Esophagus muscularis mucosa (tissue), 4 donors: ENCODE measurements at places on chromosomes 1 and 21. TPM values are rescaled to one million over a fixed set of nuclear protein-coding genes. Genes with fewer than 3 reads are reported as not detected.

Gene POU3F1
- 0.29 TPM for total RNA-seq

Gene TENT5C
- total RNA-seq = 2.1 TPM

Gene GJA9
- total RNA-seq = not detected

Gene KIAA1614
- total RNA-seq = 30.0 TPM

Gene NBPF4
- not detected for total RNA-seq

Gene FCRL5
- total RNA-seq = not detected

Gene WDR64
- not detected for total RNA-seq

Gene WNT9A
- total RNA-seq = 7.5 TPM

Gene ZNF648
- total RNA-seq = not detected

Gene TCEANC2
- 6.6 TPM for total RNA-seq

Gene SLC45A3
- total RNA-seq = 0.97 TPM

Gene SPRR3
- total RNA-seq = not detected

Gene COL6A1
- total RNA-seq = 646 TPM

Gene PCSK9
- total RNA-seq = 0.29 TPM

Gene OR2L13
- total RNA-seq = not detected

Gene OLFML3
- total RNA-seq = 73.7 TPM

Gene TRABD2B
- 4.2 TPM for total RNA-seq

Gene GJA8
- total RNA-seq = not detected

Gene LHX8
- total RNA-seq = not detected

Gene SERPINC1
- not detected for total RNA-seq

Gene ATP5PB
- 177 TPM for total RNA-seq

Gene PTPRF
- 65.8 TPM for total RNA-seq

Gene FCRL1
- total RNA-seq = not detected

Gene PLA2G2C
- 0.40 TPM for total RNA-seq

Gene HENMT1
- 0.83 TPM for total RNA-seq

Gene OR2T11
- not detected for total RNA-seq

Gene AADACL4
- total RNA-seq = not detected

Gene HMCN1
- 76.0 TPM for total RNA-seq
